ENCODE measurements at places on chromosomes 1 and 21.

DNA sequence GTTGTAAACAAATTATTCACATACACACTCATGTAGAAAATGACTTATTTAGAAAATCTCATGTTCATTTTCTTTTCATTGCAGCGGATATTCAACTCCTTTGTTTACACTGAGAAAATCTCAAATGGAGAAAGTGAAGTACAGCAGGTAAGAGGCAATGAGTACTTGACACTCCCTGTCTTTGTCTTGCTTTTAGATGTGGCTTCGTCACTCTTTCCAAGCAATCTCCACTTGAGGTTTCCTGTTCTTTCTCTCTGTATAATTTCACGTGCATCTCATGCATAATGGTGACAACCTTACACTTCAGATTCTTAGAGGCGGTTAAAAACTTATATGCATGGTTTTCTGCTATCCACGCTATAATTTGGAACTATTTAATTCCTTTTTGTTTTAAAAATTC is 80.6 kb downstream of the CACHD1 start:
- no peak for DNase-seq

- no peak for DNase-seq
Observed at GRCh38 chr21:36859744-36860501, 106.5 kb downstream of the HLCS start.

DNA sequence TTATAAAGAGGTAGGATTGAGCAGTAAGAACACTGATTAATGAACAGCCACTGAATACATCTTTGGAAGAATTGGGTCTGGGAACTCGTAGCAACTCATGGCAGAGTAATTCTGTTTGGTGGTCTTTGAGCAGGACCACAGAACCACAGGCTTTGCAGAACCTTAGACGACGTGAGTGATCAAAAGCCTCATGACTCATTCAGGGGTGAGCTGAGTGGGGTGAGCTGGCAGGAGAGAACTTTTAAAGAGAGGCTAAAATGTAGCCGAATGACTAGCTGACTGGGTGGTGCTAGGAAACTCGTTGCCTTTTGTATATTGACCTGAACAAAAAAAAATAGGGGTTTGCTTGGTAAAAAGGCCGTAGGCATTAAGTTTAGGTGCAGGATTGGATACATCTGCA is 313.8 kb downstream of the TGFB2 start:
- DNase-seq, result no peak

GRCh38 chr1:232574889-232575762 is 54.8 kb downstream of the SIPA1L2 start:
- DNase-seq, result no peak

DNA sequence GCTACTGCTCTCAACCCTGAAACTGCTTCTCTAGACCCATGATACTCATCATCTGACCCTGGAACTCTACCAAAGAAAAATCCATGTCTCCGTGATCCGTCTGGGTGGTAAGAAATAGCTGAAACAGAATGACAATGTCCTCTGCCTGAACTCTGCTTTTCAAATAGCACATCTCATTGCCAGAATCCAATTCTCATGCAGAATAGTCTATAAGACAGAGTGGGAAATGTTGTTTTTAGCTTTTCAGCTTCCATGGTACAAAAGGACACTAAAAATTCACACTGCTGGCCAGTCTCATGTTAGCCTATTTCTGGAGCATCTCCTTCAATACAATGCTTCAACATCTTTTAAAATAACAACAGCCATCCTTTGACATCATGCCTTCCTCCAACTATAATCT is 1355.8 kb upstream of the PRMT6 start:
- no peak for DNase-seq

- DNase-seq, result no peak
Observed at GRCh38 chr1:218371927-218372672, 27.0 kb downstream of the TGFB2 start.

Data from GOT3 (cell line).